Glutamatergic neuron (in vitro differentiated cells): ENCODE measurements at places on chromosomes 5 and 9. TPM values are rescaled to one million over a fixed set of nuclear protein-coding genes. Genes with fewer than 3 reads are reported as not detected.
A peak's percentile ranks its signal among the peaks of the same experiment; 100 is the strongest.

DNA sequence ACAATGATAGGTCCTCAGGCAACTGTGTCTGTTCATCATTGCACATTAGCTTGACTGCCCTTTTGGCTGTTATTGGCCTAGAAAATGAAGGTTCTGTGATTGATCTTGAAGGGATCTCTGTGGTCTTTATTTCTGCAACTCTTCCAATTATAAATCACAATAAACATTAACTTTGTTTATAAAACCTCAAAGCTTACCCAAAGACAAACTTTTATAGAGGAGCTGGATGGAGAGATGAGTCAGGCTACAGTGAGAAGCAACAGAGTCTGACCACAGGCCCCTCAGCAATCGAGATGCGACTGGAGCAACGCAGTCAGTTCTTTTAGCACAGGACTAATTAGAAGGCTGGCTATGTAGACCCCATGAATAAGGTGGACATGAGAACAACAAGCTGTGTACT is 5.3 kb downstream of the MACROH2A1 start:
- no peak overlapping the region for H3K27ac ChIP-seq
- H3K4me3 ChIP-seq, result no peak overlapping the region
- H3K27me3 ChIP-seq, result peaks cover 7% of the 10 kb centered on the region
- no peak for DNase-seq

DNA sequence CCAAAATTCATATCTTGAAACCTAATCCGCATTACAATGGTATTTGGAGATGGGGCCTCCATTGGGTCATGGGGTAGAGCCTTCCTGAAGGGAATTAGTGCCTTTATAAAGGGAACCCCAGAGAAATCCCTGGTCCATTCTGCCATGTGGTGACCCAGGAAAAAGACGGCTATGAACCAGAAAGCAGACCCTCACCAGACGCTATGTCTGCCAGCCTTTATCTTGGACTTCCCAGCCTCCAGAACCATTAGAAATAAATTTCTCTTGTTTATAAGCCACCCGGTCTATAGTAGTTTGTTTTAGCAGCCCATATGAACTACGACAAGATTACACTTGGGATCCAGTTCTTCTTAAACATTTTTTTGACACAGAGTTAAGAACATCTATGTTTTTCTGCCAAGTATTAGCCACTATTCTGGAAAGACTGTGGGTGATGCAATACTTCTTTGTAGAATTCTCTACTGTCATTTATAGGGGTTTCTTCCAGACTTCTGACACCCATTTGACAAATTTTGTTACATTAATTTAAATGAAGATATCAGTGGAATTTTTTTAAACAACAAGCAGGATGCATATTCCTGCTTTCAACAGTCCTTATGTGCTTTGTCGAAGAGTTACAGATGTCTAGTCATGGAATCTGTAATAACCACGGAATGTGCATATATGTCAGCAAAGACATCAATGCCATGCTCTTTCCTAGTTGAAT is 572.4 kb downstream of the NR2F1-AS1 start:
- no peaks in the 10 kb centered on the region for H3K4me1 ChIP-seq
- no peaks in the 10 kb centered on the region for H3K36me3 ChIP-seq
- H3K27ac ChIP-seq, result no peak overlapping the region
- H3K4me3 ChIP-seq, result no peak overlapping the region
- H3K27me3 ChIP-seq, result no peaks in the 10 kb centered on the region

GRCh38 chr9:124625087-124625486 is 117.9 kb upstream of the NR5A1 start:
- no peak overlapping the region for H3K4me3 ChIP-seq
- H3K4me1 ChIP-seq, result no peaks in the 10 kb centered on the region
- no peak for DNase-seq
- H3K27me3 ChIP-seq, result peaks cover 1% of the 10 kb centered on the region

- peaks cover 2% of the 10 kb centered on the region for H3K4me1 ChIP-seq
- DNase-seq, result peak; percentile 23
- H3K4me3 ChIP-seq, result no peak overlapping the region
- no peak overlapping the region for H3K27ac ChIP-seq
- peaks cover 2% of the 10 kb centered on the region for H3K27me3 ChIP-seq
Measured at GRCh38 chr9:80175286-80176150, 603.8 kb downstream of the TLE4 start.

DNA sequence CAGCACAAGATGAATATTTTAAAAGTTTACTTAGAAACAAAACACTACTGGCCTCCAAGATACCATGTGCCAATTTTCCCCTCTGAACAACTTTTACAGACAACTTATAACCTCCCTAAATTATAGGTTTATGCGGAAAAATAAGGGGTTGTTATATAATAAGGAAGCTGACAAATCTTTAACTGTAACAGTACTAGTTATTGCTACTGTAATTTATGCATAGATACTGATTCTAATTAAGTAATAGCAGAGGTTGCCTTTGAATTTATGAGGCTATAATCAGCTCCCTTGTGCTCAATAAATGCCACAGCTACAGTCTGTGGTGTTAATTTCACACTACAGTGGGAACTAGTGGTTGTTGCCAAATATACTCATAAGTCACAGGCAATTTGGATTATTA is 291.3 kb upstream of the PCSK5 start:
- H3K36me3 ChIP-seq, result no peaks in the 10 kb centered on the region
- no peak overlapping the region for H3K4me3 ChIP-seq
- no peaks in the 10 kb centered on the region for H3K27me3 ChIP-seq

- H3K4me1 ChIP-seq, result peaks cover 20% of the 10 kb centered on the region
- H3K27me3 ChIP-seq, result no peaks in the 10 kb centered on the region
Measured at GRCh38 chr5:110255194-110255593, 471.3 kb downstream of the TMEM232 start.

DNA sequence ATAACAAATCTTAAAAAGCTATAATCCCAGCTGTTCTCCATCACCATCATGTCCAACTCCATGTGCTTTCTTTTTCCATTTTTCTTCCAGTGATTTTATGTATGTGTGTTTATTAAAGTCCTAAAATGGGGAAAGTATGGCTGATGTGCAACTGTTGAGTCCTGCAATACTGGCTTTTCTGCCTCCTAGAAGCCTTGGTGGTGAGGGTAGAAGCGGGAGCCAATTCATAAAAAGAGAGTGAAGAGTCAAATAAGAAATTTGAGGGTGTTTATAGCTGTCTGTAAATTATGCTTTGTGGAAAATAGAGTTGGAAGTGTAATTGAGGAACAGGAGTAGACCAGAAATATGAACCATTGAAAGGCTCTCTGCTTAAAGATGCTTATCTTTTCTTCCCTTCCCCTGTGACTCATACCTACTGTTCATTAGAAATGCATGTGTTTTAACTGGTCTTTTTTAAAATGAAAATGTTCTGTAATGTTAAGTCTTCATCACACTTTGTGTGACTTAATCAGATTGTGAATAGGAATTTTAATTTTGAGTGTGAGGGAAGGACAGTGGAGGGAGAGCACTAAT is 80.1 kb downstream of the ZCCHC7 start:
- H3K36me3 ChIP-seq, result peaks cover 11% of the 10 kb centered on the region
- DNase-seq, result no peak
- H3K4me1 ChIP-seq, result peaks cover 49% of the 10 kb centered on the region
- peaks cover 3% of the 10 kb centered on the region for H3K27me3 ChIP-seq

- peaks cover 20% of the 10 kb centered on the region for H3K4me1 ChIP-seq
- no peak overlapping the region for H3K27ac ChIP-seq
- H3K27me3 ChIP-seq, result peaks cover 3% of the 10 kb centered on the region
Measured at GRCh38 chr5:137182576-137182975, 316.6 kb downstream of the SPOCK1 start.

GRCh38 chr9:82604947-82605656 is 457.8 kb downstream of the RASEF start:
- no peak for DNase-seq
- no peak overlapping the region for H3K27ac ChIP-seq
- H3K4me1 ChIP-seq, result peaks cover 10% of the 10 kb centered on the region
- H3K4me3 ChIP-seq, result no peak overlapping the region

PCDHA9 gene
- 18.9 TPM for total RNA-seq

DMXL1 gene
- 24.2 TPM for total RNA-seq

SH2D3C gene
- total RNA-seq, result 71.7 TPM
